ENCODE measurements at places on chromosomes 5 and 9.

DNA sequence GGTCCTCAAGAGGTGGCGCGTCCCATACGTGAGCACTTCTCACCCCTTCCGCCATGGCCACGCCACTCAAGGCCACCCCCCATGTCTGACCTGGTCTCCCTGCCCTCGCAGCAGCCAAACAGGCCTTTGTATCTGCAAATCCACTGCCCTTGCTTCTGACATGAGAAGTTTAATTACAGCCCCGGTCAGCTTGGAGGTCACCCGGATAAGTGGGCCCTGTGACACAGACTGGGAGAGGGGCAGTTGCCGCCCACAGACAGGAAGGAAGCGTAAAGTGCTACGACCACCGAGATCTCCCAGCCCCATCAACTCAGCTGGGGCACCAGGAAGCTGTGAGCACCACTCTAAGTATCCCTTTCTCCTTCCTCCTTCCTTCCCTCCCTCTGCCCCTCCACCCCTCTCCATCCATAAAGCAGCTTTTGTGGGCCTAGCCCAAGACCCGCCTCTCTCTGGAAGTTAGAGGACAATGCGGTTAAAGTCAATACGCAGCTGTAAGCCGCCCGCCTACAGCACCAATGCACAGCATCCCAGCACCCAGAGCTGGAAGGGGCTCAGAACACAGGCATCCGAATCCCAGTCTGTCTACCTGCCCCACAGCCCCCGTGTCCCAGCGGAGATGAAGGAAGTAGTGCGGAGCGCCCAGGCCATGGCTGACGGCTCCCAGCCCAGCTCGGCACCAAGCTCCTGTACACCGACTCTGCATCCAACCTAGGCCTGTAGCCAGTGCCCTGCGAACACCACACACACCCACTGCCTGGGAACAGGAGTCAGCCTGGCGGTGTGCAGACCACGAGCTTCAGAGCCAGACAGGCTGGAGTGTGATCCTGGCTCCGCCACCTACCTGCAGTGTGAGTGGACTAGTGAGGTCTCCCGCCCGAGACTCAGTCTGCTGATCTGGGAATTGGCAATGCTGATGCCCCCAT, 44.8 kb upstream of the RNF130 start:
- no peak for DNase-seq

GRCh38 chr9:111456529-111456928, 27.7 kb downstream of the ECPAS start:
- DNase-seq, result no peak

DNA sequence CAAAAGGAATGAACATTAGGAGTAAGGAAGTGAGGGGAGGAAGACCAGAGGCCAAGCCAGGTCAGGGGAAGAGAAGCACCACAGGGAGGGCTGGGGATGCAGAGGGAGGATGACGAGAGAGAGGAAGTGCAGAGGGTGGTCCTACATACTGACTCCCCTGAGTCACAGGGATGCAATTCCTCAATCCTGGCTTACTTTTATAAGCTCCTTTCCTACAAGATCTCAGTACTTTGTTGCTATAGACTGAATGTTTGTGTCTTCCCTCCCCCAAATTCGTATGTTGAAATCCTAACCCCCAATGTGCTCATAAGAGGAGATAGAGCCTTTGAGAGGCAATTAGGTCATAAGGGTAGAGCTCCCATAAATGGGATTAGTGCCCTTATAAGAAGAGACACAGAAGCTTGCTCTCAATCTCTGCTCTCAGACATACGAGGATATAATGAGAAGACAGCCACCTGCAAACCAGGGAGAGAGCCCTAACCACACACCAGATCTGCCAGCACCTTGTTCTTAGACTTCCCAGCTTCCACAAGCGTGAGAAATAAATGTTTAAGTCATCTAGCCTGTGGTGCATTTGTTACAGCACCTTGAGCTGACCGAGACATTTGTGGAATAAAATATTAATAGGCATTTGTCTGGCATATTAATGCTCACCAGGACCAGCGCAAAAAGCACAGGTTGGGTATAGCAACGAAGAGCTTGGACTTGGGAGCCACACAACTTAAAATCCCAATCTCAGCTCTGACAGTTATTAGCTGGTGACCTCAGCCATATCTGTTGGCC, 33.4 kb downstream of the GCNT4 start:
- no peak for DNase-seq

DNA sequence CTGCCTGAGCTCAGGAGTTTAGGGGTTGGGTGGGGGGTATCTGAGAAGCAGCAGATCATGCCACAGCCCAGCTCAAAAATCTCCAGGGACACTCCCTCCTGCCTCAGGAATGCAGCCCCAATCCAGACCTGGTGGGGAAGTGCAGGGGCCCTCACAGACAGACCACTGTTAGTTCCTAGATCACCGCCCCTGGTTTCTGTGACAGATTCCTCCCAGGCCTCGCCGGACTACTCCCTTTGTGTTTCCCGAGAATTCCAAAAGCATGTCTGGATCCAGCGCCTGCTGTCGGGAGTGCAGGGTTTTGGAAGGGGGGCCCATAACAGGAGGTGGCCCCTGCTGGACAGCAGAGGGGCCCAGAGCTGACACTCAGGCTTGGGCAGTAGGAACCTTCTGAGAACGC, 74.5 kb downstream of the CTSL start:
- DNase-seq, result no peak

GRCh38 chr9:106588626-106589025, 274.3 kb upstream of the ZNF462 start:
- no peak for DNase-seq

DNA sequence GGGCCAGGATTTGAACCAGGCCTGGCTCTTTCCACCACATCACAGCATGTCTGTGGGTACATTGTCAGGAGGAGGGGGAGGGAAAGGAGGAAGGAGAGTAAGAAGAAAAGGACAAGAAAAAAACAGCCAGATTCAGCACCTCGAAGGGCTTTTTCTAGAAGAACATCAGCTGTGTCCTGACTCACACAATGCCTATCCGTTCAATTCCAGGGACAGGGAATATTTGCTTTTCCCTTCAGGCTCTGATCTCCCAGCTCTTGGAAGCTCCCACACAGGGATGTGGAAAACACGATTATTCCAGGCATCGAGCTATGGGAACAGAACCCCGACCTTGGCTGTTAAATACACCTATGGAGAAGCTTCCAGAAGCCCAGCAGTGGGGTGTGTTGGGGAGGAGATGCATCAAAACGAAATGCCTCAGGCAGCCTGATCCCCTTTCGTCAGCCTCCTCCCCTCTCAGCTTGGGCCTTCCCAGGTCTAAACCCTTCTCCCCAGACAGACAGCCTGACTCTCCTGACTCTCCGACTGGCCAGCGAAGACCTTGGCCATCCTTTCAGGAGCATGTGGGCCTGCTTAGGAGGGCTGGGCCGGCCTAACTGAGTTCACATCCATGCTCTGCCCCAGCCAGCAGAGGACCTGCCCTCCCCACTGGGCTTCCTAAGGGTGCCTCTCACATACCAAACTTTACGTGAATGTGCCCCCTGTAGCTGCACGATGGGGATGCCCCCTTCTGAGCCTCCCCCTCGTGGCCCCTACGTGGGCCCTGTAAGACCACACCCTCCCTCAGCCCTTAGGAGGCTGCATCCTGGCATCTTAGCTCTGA, 54.4 kb downstream of the NEURL1B start:
- no peak for DNase-seq
